Substantia nigra (tissue), 51 donors: ENCODE measurements at places on chromosomes 6 and 20.

- DNase-seq = no peak
Observed at GRCh38 chr20:5513975-5514516, 197.3 kb upstream of the PROKR2 start.

- no peak for DNase-seq
Observed at GRCh38 chr6:6243846-6244245, 76.6 kb downstream of the F13A1 start.

- DNase-seq = no peak
Observed at GRCh38 chr20:32386091-32386490, 28.0 kb downstream of the ASXL1 start.

DNA sequence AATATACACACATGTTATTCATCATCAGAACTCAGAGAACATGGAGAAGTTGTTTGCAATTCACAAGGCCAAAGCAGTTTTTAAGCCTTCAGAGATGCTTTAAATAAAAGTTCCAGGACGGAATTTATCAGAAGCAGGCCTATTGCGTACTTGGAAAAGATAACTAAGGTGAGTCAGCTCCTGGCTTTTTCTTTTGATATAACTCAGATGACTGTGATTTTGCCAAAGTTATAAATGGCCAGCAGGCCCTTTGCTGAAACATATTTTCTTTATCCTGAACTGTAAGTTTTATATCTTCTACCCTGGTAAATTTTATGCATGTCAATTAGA lies 55.0 kb upstream of the PLCB1 start:
- DNase-seq = no peak

DNA sequence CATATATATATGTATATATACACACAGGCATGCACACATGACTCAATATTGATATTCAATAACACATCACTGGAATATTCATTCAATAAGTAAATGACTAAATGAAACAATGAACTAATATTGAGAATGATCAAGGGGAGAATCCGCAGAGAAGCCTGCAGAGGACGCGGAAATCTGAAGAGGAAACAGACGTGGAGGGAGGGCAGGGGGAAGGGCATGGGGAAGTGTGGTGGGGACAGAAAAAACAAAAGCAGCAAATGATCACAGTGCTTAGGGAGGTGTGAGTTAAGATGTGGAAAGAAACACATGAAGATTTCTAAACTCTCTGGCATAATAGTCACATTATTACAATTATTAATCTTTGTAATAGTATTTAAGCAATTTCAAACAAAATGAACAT lies 14.5 kb downstream of the PERP start:
- DNase-seq = no peak

DNA sequence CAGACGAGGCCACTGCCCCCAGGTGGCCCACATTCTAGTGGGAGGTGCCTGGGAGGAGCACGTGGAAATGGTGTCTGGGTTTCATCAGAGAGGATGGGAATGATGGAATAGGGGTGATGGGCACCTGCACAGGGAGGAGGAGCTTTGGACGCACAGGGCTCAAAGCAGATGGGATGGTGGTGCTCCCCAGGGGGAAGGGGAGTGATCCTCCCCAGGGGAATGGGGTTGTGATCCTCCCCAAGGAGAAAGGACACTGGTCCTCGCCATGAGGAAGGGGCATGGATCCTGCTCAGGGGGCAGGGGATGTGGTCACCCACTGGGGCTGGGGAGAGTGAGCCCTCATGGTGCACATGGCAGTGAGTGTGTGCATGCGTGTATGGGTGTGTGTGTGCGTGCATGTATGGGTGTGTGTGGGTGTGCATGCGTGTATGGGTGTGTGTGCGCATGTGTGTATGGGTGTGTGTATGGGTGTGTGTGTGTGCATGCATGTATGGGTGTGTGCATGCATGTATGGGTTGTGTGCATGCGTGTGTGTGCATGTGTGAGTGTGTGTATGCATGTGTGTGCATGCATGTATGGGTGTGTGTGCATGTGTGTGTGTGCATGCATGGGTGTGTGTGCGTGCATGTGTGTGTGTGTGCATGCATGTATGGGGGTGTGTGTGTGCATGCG lies 49.7 kb upstream of the SLCO4A1 start:
- no peak for DNase-seq

DNA sequence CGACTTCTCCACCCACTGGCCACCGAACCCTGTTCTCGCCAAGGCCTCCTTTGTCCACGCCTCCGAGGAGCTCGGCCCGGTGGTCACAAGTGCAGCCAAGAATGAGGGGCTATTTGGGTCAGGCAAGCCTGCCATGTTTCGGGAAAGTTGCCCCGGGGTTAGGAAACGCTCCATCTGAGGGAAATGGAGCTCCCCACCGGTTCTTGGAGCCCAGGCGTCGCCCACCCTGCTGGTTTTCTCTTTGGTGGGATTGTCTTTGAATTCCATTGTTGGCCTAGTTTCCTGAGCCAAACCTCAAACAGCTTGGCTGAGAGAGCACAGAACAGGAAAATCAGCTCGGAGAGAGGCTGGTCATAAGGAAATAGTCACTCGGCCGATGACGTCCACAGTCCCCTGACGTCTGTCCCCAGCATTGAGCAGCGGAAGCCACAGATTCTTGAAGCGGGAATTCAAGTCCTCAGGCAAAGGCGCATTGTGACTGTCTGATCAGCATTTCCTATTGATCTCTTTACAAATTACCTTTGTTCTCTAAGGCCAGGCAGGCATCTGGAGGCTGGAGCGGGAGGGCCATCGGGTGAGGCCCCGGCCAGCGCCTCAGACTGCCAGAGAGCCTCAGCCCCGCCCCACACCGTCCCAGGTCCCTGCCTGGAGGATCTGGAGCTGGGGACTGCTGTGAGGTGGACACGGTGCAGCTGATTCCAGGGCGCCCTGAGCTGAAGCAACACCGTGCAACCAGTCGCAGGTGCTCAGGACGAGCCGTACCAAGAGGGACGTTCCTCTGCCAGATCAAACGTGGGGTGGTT lies 138.6 kb downstream of the DLL1 start:
- DNase-seq = peak; percentile 26
